DMS79 treated with DMSO at 0.1 percent for 48 hours (cell line): ENCODE measurements at places on chromosomes 2 and 18.

- DNase-seq, result no peak
Observed at GRCh38 chr2:145638675-145639074, 1118.8 kb upstream of the ZEB2 start.

- no peak for DNase-seq
Observed at GRCh38 chr2:106948540-106948939, 62.6 kb upstream of the ST6GAL2 start.

DNA sequence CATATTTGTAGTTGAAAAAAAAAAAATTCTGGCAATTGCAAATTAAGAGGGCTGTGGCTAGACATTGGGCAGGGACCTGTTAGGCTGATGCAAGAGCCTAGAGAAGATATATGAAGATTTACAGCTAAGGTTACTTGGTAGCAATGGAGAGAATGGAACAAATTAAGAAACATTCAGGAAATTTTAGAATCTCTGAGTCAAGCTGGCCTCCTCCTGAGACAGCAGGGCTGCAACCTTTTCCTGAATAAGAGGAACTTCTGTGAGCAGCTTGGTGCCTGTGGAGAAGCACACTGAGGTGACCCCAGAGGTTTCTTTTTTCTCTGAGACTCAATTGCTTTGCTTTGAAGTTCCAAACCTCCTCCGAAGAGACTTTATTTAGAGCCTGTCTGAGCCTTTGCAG, 118.6 kb upstream of the LRATD1 start:
- DNase-seq, result no peak

DNA sequence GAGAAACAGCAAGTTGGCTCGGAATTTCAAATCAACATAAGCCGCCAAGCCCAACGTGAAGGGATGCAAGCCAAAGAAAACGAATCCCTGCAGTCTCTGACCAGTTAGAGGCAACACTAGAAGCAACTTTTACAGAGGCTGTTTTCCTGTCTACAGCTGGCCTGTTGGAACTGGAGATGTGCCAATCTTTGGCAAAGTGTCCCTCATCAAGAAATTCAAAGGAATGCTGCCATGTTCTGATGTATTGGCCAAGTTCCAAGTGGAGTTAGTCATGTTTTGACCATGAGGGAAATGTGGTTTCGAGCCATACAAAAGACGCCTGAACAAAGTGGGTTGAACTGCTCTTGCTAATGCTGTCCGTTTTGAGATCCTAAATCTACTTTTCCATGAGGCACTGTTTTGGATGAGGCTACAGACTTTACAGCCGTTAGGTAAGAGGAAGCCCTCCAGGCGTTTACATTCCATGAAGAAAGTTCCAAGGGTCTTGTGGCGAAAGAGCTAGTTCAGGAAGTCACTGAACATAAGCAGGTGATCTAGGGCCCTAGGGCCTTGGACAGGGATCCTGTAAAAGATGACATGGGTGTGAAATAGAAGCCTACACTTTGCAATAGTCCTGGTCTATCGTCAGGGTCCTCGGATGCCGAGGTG, 140.7 kb upstream of the PXDN start:
- peak; percentile 43 for DNase-seq

- no peak for DNase-seq
Observed at GRCh38 chr2:175282886-175283285, 101.4 kb upstream of the ATP5MC3 start.
